T-helper 22 cell (primary cell): ENCODE measurements at places on chromosomes 2 and 18.

DNA sequence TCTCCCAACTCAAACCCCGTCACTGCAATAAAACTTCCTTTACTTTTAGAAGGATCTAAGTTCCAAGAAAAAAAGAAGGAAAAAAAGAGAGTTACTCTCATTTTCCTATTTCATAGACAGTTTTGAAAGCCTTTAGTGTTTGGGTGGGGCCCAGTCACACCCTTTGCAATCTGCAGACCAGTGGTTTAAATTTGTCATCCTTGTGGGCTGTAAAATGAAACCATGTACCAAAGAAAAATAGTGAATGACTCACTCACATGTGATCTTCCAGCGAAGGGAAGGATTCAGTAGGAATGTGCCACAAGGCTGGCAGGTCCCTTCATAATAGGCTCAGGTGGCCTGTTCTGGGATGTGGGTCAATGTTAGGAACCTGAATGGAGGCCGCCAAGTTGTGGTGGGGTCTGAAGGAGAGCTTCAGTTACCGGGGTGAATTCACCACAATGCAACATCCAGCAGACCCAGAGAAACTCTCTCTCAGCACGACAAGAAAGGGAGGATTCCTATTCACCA lies 28.3 kb downstream of the ANXA4 start:
- DNase-seq = no peak

DNA sequence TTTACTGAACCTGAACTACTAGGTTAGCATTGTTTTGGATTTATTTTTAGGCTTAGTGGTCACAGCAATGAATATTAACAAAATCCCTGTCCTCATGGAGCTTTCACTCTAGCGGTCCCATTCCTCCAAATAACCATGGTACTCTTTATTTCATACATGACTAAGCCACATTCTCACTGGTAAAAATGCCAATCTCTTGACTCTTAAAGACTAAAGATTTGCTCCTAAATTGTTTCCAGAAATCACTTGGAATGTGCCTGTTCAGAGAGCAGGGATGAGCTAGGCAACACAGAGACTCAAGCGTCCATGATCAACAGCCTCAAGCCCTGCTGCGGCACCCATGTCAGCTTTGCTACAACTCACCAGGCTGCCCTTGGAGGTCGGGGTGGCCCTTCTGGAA lies 13.5 kb downstream of the LMAN1 start:
- no peak for DNase-seq

DNA sequence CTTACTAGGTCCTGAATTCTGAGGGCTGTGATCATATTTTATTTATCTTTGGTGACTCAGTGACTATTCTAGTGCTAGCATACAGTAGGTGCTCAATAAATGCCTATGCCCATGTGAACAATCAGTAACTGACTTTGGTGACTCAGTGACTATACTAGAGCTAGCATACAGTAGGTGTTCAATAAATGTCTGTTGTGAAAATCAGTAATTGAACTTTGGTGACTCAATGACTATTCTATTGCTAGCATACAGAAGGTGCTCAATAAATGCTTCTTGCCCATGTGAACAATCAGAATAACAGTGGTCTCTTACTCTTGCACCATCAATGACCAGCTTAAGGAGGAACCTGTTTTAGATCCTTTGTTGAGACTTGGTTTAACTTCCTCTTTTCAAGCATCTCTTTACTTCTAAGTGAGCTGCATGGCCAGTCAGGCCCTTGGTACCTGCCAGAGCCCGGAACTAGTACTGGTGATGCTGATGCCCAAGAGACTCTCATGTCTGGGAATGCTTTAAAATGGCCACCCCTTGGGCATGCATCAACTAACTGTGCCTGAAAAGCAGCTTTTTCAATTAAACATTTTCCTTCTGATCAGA lies 214.9 kb upstream of the SPRED2 start:
- DNase-seq = no peak

- no peak for DNase-seq
Measured at GRCh38 chr2:132734961-132735360, 65.0 kb upstream of the LYPD1 start.

DNA sequence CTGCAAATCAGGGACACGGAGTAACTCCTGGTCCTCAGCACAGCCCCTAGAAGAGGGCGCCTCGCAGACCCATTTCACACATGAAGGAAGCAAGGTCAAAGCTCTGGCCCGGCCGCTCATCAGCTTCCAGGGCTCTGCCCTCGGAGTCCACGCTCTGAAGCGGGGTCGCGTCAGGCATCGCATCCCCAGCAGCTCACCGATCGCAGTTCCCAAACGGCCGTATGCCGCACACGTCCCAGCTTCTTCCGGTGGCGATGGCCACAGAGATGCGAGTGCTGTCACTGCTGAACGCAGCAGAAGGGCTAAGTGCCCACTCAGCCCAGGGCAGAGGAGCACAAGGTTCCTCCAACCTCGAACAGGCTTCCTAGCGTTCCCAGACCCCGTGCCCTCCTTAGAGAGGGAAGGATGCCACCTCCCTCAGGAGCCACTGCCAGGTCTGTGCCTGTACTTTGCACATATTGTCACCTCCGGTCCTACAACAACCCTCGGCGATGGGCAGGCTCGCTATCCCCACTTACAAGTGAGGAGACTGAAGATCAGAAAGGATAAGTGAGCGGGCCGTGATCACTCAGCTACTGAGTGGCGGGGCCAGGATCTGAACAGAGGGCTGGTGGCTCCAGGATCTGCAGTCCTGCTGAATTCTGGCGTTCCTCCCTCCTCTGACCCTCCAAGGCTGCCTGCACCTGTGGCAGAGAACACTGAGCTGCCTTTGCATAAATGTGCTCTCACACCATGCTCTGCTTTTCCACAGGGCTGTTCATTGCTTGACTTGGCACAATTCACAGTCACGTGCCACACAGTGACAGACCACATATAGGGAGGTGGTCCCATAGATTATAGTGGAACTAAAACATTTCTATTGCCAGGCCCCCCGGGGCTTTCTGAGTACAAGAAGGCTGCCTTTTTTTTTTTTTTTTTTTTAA lies 71.4 kb downstream of the COPS8 start:
- no peak for DNase-seq

- DNase-seq = no peak
Measured at GRCh38 chr2:67216103-67216502, 181.0 kb upstream of the ETAA1 start.

GRCh38 chr2:142041105-142041504 lies 89.7 kb downstream of the LRP1B start:
- no peak for DNase-seq

- no peak for DNase-seq
Measured at GRCh38 chr2:165402162-165402561, 67.3 kb upstream of the CSRNP3 start.

DNA sequence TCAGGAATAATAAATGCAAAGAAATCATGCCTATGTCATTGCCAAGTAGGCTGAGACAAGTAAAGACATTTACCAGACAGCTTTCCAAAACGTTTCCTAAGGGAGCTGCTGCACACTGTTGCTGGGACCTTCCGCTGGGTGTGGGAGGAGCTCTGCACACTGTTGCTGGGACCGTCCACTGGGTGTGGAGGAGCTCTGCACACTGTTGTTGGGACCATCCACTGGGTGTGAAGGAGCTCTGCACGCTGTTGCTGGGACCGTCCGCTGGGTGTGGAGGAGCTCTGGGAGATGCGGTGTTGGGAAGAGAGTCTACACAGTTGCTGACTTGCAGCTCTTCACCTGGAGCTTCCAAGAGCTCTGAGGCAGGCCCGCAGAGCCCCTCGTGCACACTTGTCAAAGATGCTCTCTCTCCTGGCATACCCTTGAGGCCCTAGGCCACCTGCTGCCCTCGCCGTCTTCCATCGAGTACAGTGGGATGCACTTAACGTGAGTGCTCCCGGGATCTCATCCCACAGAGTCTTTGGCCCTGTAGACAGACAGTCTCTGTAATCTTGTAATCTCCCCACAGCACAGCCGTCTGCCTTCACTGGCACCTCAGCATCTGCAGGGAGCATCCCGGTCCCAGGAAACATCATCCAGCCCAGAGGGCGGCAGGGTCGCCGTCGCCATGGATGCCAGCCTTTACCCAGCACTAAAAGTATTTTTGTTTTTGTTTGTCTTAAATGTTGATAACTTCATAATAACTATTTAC lies 51.4 kb downstream of the TRAPPC12 start:
- DNase-seq = no peak

GRCh38 chr2:182265718-182266117 lies 161.1 kb downstream of the PDE1A start:
- DNase-seq = no peak

DNA sequence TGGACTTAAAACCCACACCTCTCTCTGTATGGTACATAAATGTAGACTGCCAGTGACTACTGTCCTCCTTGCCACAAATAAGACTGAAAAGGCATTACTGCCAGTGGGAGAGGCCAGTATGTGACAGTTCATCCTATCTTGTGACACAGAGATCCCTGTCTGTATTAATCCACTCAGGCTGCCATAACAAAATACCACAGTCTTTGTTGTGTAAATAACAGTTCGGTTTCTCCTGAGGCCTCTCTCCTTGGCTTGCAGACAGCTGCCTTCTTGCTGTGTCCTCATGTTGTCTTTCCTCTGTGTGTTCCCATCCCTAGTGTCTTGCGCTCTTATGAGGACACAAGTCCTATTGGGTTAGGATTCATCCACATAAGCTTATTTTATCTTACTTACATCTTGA lies 46.4 kb upstream of the IL1RL1 start:
- no peak for DNase-seq

- DNase-seq = no peak
Measured at GRCh38 chr2:71419145-71419544, 34.2 kb upstream of the DYSF start.

- DNase-seq = no peak
Measured at GRCh38 chr2:12987246-12987645, 270.5 kb downstream of the TRIB2 start.

- DNase-seq = no peak
Measured at GRCh38 chr2:134773759-134774742, 55.3 kb upstream of the TMEM163 start.

DNA sequence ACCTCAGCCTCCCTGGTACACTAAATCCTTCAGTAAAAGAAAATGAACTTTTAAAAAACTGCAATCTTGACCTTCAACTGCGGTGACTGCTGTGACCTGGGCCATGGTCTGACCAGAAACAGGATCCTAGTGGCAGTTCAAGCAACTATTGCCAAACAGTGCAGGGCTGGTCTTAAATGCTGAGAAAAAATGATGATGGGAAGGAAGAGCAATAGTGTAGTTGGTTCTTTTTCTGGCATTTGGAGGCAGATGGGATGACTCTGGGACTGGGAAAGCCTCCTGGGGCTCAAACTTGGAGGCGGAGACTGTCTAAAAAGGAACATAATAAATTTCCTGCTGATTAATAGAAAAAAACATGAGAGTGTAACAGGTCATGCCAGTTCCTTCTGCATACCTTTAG lies 45.4 kb downstream of the CHN1 start:
- no peak for DNase-seq

- DNase-seq = no peak
Measured at GRCh38 chr2:178296394-178297090, 102.2 kb downstream of the OSBPL6 start.

- DNase-seq = no peak
Measured at GRCh38 chr2:206031950-206032567, 53.9 kb downstream of the INO80D start.

- no peak for DNase-seq
Measured at GRCh38 chr18:75183973-75184493, 24.9 kb downstream of the PTGR3 start.

DNA sequence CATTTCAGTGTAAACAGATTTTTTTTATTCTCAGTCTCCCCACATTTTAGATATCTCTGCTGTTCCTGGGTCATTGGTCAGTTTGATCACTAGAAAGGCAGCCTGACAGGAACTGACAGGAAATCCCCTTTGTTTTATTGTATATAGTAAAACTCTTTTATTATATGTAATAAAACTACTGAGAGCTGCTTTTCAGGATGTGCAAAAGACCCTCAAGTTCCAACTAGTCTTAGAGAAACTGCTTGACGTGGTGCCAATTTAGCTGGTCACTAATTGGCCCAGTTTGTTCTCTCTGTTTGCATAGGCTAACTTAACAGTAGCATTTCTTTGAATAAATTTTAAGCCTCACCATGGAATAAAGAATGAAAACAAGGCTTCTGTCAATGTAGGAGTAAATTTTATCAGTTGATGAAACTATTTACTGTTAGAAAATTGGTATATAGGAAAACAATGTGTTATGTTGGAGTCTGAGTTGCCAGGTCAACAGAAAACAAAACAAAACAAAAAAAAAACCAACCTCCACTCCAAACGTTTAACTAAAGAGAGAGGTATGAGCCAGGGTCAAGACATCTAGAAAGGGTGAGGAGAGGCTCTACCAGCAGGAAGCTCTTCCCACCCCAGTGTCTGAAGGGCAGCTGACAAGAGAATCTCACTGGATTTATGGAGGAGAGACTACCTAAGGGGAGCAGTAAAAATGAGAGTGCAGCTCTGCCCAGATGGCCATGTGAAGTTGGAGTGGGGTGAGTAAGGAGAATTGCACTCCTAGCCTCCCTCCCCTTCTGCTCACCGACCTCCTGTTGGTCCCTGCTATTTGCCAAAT lies 184.6 kb downstream of the ST6GAL2 start:
- DNase-seq = no peak

GRCh38 chr2:178506524-178506923 lies 26.3 kb downstream of the PLEKHA3 start:
- DNase-seq = no peak

- DNase-seq = peak; percentile 28
Measured at GRCh38 chr2:218218268-218219185, 1.5 kb downstream of the ARPC2 start.

DNA sequence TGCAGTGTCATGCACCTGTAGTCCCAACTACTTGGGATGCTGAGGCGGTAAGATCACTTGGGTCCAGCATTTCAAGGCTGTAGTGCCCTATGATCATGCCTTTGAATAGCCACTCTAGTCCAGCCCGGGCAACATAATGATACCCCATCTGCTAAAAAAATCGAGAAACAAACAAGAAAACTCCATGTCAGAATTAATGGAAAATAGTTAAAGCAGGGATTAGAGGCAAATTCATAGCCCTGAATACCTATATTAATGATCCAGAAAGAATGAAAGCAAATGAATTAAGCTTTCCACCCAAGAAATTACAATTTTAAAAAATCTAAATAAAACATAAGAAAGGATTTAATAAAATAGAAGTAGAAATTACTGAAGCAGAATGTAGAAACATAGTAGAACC lies 143.0 kb downstream of the MYO3B start:
- DNase-seq = no peak

- no peak for DNase-seq
Measured at GRCh38 chr2:234275515-234275914, 221.4 kb downstream of the ARL4C start.

- DNase-seq = no peak
Measured at GRCh38 chr2:94956797-94957391, 68.6 kb upstream of the MAL start.

GRCh38 chr18:12271376-12272235 lies 17.4 kb downstream of the CIDEA start:
- no peak for DNase-seq

- DNase-seq = no peak
Measured at GRCh38 chr2:9378433-9379390, 44.6 kb downstream of the ITGB1BP1 start.

- no peak for DNase-seq
Measured at GRCh38 chr2:117981810-117982209, 32.1 kb downstream of the CCDC93 start.

- DNase-seq = no peak
Measured at GRCh38 chr2:9692456-9693195, 61.8 kb upstream of the YWHAQ start.

GRCh38 chr2:13942111-13942510 lies 690.4 kb upstream of the LRATD1 start:
- DNase-seq = no peak

GRCh38 chr2:143950704-143951103 lies 569.2 kb downstream of the ZEB2 start:
- no peak for DNase-seq

GRCh38 chr2:23591111-23591510 lies 206.1 kb downstream of the KLHL29 start:
- DNase-seq = no peak
